Right ventricle myocardium inferior (tissue), 1 donor: ENCODE measurements at places on chromosomes 5 and 9.

- DNase-seq, result peak; percentile 74
Observed at GRCh38 chr5:58019614-58020013, 440.3 kb downstream of the PLK2 start.

- DNase-seq, result no peak
Observed at GRCh38 chr5:119293516-119293829, 62.3 kb upstream of the TNFAIP8 start.

- no peak for DNase-seq
Observed at GRCh38 chr5:92659246-92659645, 921.8 kb downstream of the NR2F1-AS1 start.

- DNase-seq, result no peak
Observed at GRCh38 chr5:142542078-142542477, 143.8 kb downstream of the FGF1 start.

- no peak for DNase-seq
Observed at GRCh38 chr5:14463629-14464028, 118.0 kb upstream of the OTULINL start.

GRCh38 chr5:174827558-174827957 lies 103.2 kb downstream of the MSX2 start:
- DNase-seq, result no peak

DNA sequence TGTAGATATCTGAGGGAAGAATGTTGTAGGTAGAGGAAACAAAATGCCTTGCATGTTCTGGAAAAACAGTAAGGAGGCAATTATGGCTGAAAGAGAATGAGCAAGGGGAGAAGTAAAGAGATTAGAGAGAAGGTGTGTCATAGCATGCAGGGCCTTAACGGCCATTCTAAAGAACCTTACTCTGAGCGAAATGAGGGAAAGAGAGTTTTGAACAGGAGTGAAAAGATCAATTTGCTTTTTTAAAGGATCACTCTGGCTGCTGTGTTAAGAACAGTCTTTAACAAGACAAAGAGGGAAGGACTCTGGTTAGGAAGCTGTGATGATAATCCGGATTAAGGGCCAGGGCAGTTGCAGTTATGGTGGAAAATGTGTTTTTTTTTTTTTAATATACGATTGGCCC lies 22.6 kb downstream of the PTBP3 start:
- no peak for DNase-seq

GRCh38 chr5:116650544-116650943 lies 75.9 kb upstream of the SEMA6A start:
- no peak for DNase-seq
